ENCODE measurements at places on chromosomes 6 and 20. TPM values are rescaled to one million over a fixed set of nuclear protein-coding genes. Genes with fewer than 3 reads are reported as not detected.

The NMBR gene
- total RNA-seq = not detected

The PRSS35 gene
- not detected for total RNA-seq

DNA sequence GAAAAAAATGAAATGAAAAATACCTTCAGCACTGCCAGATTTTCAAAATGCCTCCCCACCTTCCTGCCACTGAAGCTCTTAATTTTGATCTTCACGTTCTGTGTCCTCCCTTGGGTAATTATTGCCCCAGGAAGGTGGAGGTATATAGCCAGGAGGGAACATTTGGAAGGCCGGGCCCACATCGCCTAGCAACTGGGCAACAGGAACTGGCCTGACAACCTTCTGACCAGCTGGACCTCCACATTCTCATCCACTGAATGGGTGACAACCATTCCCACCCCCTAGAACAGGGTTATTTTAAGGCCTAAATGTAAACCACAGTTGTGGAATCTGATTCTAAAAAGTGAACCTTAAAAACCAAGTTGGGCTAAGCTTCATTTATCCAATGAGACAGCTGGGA, 3.2 kb downstream of the RRBP1 start:
- no peak for DNase-seq

DNA sequence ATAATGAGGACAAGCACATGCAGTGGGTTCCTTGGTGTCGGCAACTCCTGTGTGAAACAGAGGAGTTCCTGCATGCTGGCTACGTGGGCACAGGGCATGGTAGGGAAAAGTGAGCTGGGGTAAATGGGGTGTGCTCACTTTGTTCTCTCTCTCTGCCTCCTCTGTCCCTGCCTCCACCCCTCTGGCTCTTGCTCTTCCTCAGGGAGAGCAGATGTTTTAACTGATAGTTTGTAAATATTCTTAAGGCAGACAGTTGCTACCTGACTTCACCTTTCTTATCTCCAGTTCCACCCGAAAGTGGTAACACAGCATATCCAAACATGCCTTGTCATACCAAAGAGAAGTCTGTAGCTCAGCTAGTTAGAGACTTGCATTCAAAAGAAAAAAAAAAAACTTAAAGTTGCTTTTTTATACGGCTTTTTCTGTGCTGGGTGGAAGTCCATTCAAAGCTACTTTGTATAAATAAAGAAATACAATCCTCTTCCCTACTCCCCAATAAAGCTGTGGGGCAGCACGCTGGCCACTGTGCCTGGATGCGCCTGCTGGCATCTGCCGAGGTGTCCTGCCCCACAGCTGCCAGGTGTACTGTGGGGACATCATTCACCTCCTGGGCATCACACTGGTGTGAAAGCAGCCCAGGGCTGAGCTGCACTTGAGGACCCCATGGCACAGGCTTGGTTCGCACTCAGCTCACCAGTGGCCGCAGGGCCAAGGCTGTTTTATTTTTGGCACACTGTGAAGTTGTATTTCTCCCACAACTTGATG, 93.6 kb downstream of the FOXC1 start:
- no peak for DNase-seq

GRCh38 chr6:156840136-156840535, 63.0 kb downstream of the ARID1B start:
- no peak for DNase-seq

Measured in omental fat pad (tissue), 4 donors.